ENCODE measurements at places on chromosomes 3 and 15. TPM values are rescaled to one million over a fixed set of nuclear protein-coding genes. Genes with fewer than 3 reads are reported as not detected.

The EFHB gene
- total RNA-seq: not detected

The SERINC4 gene
- not detected for total RNA-seq

The P4HTM gene
- 13.4 TPM for total RNA-seq

The PPP4R2 gene
- total RNA-seq: 38.9 TPM

Measured in esophagus squamous epithelium (tissue), 5 donors.